CD4-positive, alpha-beta T cell treated with Interleukin-10 for 1 hour (primary cell): ENCODE measurements at places on chromosomes 5 and 9.

- no peak for DNase-seq
Measured at GRCh38 chr9:128226412-128226801, 23.2 kb downstream of the DNM1 start.

DNA sequence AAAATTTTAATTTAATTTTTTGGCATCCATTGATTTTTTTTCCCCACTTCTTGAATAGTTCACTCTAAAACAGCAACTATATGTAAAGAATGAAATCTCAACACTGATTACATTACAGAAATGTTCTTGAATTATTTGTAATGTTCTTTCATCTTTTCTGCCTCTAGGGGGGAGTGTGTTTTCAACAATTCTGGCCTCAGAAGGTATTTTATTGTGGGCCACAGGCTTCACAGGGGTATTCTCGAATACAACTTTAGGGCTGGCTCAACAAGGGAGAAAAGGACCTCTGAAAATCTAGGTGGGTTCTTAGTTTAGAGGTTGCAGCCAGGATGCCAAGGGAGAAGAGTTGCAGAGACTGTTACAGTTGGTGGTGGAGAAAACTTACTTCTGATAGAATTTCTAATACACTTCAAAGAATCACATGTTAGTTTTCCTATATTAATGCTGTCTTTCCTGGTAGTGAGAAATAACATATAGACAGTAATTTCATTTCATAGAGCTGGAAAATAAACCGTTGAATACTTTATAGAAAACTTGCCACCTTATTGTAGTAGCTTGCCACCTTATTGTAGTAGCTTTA is 3.6 kb upstream of the NPR3 start:
- DNase-seq, result no peak

- DNase-seq, result no peak
Measured at GRCh38 chr5:153938191-153938842, 100.4 kb downstream of the FAM114A2 start.

- no peak for DNase-seq
Measured at GRCh38 chr9:105270711-105271110, 26.3 kb downstream of the SLC44A1 start.

DNA sequence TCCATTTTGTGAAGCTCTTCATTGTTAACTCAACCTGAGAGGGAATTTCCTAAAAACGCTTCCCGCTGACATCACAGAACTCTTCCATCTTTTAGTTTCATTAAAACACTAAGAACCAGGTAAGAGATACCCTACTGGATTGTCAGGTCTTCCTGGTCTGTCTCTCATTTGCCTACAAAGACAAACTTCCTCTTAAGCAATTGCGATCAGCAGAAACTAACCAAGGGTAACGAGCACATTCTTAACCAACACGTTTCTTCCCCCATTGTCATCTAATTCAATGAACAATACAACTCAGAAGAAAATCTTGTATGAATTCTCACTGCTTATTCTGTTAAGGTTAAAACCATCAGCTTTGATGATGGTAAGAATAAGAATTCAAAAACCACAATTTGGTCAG is 6.6 kb downstream of the FBXW11 start:
- no peak for DNase-seq

DNA sequence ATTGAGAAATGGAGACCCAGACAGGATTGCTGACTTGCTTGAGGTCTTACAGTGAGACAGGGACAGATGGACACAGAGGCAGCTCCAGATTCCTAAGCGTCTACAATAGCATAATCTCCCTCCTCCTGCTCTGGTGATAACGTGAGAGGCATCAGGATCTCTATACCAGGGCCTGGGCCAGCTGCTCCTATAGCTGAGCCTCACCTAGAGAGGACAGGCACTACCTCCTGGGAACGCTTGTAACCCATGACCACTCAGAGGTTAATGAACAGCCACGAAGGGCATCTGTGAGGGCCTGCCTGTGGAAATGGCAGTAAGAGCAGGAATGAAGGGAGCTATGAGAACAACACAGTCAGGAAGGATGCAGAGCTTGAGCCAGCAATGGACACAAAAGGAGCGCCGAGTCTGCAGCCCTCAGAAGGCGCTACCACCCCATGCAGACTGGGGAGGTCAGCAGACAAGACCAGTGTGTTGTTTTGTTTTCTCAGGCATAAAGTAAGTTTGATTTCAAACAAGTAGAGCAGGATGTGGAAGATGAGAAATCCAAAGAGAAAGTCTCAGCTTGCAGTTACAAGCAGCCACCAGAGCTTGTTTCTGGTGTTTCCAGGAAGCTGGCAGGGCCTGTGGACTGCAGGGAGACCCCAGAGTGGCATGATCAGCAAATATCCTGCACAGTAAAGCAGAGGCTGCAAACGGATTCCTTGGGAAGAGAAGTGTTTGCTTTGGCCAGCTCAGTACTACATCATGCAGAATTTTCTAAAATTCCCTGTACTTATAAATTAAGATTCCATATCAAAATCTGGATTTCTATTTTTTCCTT is 17.4 kb downstream of the ANKS6 start:
- DNase-seq, result no peak

DNA sequence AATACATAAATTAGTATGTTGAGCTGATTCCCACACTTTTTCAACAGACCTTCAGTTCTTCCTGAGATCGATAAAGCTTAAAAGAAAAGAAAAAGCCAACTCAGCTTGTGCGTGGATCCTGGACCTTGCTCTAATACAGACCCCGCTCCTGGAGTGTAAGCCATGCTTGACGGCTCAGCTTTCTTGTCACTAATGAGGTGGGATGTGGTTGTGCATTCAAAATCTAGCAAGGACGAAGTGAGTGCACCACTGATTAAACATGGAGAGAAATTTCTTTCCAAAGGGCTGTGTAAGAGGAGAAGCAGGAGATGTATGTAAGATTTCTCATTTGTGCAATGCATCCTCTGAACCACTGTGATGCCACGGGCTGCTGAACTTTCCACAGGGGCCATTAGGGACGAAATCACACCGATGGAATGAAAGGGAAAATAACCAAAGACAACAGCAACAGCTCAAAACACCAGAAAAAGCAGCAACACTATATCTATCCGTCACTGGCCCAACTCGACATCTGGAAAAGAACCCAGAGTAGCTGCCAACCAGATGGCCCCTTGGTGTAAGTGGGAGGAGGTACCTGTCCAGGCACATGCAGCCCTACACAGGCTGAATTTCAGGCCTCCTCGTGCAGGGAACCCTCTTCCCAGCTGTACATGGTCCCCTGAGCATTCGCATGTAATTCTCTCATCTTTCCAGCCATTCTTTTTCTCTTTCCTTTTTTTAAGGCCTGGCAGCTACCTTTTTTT is 178.9 kb downstream of the SREK1 start:
- DNase-seq, result no peak

GRCh38 chr5:1304033-1304432 is 9.2 kb upstream of the TERT start:
- DNase-seq, result no peak

GRCh38 chr9:81804306-81804705 is 115.0 kb upstream of the TLE1 start:
- DNase-seq, result no peak

DNA sequence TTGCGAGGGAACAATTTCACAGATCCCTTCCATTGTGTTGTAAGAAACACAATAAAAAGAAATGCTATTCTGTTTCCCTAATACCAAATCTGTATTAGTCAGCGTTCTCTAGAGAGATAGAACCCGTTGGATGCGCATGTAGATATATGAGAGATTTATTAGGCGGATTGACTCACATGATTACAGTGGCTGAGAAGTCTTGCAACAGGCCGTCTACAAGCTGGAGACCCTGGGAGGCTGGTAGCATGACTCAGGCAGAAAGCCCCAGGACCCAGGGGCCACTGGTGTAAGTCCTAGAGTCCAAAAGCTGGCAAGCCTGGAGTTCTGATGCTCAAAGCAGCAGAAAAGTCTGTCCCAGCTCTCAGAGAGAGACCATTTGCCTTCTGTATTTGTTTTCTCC is 18.4 kb upstream of the IL17B start:
- no peak for DNase-seq

- DNase-seq, result no peak
Measured at GRCh38 chr9:136961279-136962065, 9.4 kb downstream of the LCN12 start.

DNA sequence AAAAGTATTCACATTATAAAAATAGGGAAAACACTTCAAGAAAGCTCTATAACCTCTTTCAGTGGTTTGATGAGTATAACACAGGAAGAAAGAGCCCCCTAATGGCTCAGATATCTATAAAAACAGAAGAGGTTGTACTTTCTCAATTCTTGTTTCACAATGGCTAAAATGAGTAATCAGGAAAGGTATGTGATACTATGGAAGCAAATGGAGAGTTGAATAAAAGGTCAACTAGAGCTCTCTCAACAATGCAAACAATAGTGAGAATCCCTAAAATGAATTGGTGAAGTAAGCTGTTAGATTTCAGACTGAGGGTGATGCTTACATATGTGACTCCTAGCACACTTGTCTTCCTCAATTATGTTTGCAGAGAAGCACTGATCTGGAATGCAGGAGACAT is 584.6 kb upstream of the CDH18 start:
- DNase-seq, result no peak

GRCh38 chr5:119347991-119348390 is 7.8 kb upstream of the TNFAIP8 start:
- DNase-seq, result no peak

- no peak for DNase-seq
Measured at GRCh38 chr9:89357331-89358197, 39.3 kb downstream of the SECISBP2 start.

- no peak for DNase-seq
Measured at GRCh38 chr9:114516913-114517312, 11.6 kb upstream of the WHRN start.

DNA sequence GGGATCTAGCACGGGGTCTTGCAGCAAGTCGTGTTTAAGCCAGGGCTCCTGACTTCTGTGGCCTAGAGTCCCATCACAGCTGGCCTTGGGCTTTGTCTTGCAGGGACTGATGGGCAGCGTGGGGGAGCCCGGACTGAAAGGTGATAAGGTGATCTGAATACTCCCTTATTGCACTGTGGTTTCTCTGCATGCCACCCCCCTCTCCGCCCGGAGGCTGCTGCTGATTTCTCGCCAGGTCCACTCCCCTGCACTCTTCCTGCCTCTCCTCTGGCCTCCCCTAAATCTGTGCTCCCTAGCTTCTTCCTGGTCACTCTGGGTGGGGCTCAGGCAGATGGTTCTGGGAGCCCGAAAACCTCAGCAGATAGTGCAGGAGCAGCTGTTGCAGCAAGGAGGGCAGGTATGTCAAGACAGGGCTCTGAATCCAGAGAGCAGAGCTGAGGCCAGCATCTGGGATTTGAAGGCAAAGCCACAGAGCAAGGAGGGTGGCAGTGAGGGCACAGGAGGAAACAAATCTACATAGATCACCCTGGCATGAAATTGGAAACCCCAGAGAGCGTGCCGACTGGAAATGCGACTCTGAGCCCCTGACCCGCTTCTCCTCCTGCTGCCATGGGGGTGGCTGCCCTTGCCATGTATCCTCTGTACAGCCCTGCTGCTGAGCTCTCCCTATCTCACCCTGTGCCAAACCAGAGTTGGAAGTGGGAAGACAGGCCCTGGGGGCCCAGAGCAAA is 76.5 kb downstream of the COL27A1 start:
- DNase-seq, result no peak

- DNase-seq, result no peak
Measured at GRCh38 chr5:172748341-172748843, 22.6 kb downstream of the DUSP1 start.

DNA sequence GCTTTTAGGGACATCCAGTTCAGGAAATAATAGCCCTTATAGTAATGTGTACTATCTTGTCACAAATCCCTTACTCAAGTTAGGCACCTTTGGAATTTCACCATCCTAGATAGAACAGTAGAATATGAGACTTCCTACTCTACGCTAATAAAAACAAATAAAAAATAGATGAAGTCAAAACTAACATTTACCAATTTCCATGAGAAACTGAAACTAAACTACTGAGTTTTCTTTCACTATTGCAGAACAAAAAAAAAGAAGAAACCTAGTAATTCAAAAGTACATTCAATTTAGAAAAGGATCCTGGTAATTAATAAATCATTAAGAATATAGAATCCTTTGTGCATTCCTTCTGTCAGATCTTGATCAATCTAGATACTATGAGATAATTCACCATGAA is 14.0 kb downstream of the STARD4 start:
- DNase-seq, result no peak

DNA sequence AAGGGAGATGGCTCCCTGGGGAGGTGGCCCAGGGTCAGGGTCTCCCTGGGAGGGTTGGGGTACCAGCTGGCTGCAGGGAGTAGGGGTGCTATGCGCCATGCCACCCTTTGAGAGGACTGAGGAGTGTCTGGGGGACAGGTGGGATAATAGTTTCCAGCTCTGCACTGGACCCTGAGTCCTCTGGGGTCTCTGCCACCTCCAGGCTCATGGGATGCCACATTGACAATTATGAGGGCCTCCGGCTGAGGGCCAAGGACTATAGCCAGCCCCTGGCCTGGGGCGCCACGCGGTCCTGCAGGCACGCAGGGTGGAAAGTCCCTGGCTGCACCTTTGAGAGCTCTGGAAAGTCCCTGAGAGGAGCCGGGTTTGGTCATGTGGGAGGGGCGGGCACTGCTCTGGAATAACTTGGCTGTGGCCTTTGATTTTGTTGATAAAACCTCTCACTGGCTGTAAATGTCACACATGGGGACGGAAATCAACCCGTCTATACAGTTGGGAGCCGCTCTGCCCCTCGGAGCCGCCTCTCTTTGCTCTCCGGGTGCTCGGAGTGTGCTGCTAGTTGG is 16.0 kb downstream of the TRAF2 start:
- peak; percentile 90 for DNase-seq
